ENCODE measurements at places on chromosomes 1 and 21.

- no peak for DNase-seq
Observed at GRCh38 chr1:17635811-17636210, 96.3 kb downstream of the ARHGEF10L start.

GRCh38 chr21:45319461-45320211, 31.9 kb upstream of the POFUT2 start:
- no peak for DNase-seq

DNA sequence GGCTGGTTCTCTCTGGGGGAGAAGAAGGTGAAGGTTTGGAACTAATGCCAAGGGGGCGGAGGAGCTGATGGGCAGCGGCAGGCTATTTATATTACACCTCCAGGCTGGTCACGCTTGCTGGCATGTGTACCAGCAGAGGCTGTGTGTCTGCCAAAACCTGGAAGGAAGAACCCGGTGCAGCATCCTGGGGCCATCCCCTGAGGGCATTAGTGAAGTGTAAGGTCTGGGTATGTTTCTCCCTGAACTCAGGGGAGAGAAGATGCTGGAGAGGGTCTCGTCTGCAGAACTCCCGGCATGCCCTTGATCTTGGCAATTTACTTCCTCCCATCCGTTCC, 5.3 kb downstream of the DISP3 start:
- DNase-seq = no peak

GRCh38 chr1:84442256-84442655, 36.8 kb upstream of the RPF1 start:
- DNase-seq = no peak

All from activated naive CD8-positive, alpha-beta T cell treated with anti-CD3 and anti-CD28 coated beads, Interleukin-2, amount 50 U/mL, for 24 hours (primary cell).